ENCODE measurements at places on chromosomes 2 and 18.

DNA sequence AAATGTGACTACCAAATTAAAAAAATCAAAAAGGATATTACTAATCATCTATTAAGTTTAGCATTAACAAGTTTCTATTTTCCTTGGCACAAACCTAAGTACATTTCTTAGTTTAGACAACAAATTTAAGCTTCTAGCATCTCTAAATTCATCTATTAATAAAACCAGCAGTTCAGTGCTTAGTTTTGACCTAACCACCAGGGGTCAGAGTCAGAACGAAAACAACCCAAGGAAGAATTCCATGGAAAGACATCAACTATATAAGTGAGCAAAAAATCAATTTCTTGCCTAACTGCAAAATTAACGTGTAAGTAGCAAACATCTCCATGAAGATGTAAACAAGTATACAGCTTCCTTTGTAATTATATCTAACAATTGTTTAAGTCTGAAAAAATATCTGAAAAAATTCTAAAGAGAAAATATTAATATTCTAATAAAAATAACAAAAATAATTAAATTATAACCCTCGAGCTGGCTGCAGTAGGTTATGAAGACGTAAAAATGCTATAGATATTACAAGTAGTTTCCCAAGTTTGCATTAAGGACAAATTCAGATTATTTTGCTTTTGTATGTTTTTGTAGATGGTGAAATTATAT is 83.7 kb downstream of the CERKL start:
- no peak for DNase-seq

DNA sequence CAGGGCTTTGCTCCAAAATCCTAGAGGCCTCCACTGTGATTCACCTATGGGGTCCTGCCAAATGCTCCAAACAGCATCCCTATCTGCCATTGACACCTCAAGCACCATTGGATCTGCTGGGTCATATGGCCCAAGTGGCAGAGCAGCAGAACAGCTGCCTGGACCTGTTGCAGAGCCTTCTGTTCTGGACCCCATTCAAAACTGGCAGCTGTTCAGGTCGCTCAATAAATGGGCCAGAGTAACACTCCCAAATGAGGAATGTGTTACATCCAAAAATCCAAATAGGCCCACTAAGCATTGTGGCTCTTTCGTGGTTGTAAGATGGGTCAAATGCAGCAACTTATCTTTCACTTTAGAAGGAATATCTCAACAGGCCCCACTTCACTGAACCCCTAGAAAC is 783.6 kb downstream of the DCDC2C start:
- no peak for DNase-seq

DNA sequence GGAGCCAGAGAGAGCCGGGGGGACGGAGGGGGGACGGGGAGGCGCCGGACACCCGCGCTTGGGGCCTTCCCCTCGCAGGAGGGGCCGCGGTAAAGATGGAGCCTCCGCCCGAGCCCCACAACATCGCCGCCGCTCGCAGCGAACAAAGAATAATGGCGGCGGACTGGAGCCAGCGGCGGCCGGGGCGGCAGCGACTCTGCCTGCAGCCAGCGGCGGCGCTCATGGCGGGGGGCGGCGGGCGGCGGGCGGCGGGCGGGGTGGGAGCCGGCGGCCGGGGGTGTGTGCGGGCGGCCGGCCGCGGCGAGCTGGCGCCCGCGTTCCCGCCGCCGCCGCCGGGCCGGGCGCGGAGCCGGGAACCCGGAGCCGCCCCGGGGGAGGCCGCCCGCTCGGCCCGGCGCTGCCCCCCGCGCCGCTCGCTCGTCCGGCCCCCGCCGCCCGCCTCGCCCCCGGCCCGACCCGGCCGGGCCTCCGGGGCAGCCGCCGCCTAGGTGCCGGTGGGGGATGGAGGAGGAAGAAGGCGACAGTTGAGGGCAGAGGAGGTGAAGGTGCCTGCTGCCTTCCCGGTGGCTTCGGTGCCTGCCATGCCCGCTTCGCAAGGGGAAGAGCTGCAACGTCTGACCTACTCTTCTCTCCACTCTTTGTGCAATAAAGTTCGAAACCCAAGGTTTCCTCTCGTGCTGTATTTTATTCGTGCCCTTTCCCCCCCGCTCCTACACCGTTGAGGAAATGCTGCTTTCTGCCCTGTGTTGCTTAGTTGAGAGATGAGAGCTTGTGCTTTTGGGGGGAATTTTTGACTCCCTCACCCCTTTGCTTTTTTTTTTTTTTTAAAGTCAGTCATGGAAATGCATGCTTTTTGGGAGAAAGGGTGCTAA is 634 bp downstream of the CREB1 start:
- DNase-seq = no peak

- no peak for DNase-seq
Observed at GRCh38 chr2:1868683-1869141, 124.4 kb upstream of the PXDN start.

GRCh38 chr18:42606886-42607495 is 508.5 kb downstream of the RIT2 start:
- no peak for DNase-seq

Data from NCI-H2081 treated with DMSO at 0.1 percent for 48 hours (cell line).